ENCODE measurements at places on chromosomes 11 and 22.

DNA sequence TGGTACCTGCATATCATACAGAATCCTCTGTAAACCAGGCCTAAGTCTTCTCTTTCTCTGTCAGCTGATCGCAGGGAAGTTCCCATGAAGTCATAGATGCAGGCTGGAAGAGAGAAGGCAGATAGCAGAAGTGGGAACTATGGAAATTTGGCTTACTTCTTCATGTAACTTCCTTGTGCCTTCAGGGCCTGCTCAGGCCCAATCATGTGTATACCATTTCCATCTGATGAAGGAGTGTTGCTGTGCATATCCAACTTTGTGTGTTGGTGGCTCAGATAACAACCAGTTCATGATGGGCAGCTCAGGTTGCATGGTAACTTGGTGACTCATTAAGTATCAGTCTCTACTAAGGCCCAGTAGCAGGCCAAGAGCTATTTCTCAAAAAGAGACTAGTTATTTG lies 53.1 kb upstream of the CEP295 start:
- DNase-seq: peak; percentile 7

DNA sequence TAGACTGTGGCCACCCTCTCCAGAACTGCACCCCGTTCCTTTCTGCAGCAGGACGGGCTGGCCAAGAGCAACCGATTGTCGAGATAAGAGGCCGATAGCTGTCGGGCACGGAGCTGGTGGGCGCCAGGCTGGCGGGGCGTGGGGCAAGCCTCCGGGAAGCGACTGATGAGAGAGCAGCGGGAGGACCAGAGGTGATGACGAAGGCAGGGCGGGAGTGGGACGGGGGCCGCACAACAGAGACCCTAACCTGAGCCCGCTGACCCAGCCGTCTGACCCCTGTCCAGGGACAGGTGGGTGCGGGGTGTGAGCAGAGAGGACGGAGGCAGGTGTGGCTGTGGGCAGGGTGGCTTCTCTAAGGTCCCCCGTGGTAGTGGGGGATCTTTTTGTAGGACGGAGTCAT lies 7.3 kb upstream of the BRSK2 start:
- no peak for DNase-seq

DNA sequence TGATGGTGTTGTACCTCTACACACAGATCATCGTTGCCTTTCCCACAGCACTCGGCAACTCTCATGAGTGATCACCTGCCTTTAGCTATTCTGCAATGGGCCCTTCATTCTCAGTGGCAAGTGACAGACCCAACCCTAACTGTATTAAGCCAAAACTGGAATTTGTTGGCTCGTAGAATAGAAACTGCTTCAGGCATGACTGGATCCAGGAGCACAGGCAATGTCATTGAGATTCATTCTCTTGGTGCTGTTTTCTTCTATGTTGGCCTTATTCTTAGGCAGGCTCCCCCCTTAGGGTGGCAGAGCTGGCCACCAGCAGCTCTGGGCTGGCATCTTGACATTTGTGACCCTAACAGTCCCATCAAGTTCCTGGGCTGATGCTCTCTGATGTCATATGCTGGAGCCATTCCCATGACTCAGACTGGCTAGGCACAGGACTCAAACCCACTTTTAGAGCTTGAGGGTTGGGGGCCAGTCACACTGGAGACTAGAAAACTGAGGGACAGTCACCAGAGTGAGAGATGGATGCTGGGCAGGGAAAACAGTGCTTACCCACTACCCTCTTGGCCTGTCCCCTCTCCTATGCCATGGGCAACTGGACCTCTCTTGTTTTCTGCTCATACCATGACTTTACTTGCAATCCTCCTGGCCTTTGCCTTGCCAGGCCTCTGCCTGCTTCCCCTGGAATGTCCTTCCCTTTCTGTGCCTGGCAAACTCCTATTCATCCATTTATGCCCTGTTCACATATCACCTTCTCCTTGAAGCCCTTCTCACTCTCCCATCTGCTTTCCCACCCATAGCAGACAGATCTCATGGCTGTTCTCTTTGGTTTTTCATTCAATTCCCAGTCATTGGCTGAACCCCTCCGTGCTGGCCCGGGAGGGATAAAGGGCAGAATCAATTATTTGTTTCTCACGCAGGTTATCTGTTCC lies 7.1 kb upstream of the CDC42EP2 start:
- DNase-seq: no peak

DNA sequence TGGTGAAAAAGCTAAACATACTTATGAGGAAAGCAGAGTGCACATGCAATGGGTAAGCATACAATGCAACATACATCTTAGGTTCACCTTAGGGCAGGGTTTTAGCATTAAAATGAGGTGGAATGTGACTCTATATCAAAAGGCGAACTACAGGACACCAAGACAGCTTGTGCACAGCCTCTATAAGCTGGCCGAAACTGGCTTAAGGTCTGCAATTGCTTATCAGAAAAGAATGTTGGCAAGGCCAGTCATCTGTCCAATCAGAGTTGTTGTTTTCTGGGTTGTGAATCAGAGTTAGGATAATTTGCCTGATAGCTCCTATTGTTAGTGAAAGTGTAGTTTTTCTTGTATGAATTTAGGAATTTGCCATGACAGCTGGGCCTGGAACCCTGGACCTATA lies 76.5 kb downstream of the LRRC4C start:
- no peak for DNase-seq

Data from CD4-positive, alpha-beta T cell treated with Interleukin-10 for 1 hour (primary cell).